Diencephalon (tissue), 1 donor: ENCODE measurements at places on chromosomes 7 and 10. TPM values are rescaled to one million over a fixed set of nuclear protein-coding genes. Genes with fewer than 3 reads are reported as not detected.

MMRN2 gene
- 5.1 TPM for total RNA-seq

HABP2 gene
- 0.23 TPM for total RNA-seq

PRSS37 gene
- total RNA-seq, result not detected

BTBD16 gene
- not detected for total RNA-seq

CCL24 gene
- not detected for total RNA-seq

TMEM26 gene
- 1.8 TPM for total RNA-seq

PRKCQ gene
- total RNA-seq, result 5.3 TPM

CRYGN gene
- total RNA-seq, result not detected

AFAP1L2 gene
- total RNA-seq, result 18.7 TPM

HKDC1 gene
- total RNA-seq, result 2.1 TPM

INHBA gene
- total RNA-seq, result 12.7 TPM

SMIM30 gene
- total RNA-seq, result 56.1 TPM

GPR26 gene
- 13.8 TPM for total RNA-seq

C10orf143 gene
- 1.4 TPM for total RNA-seq

KCNH2 gene
- total RNA-seq, result 17.8 TPM

HYAL4 gene
- not detected for total RNA-seq

RRP12 gene
- 12.7 TPM for total RNA-seq

FAM237B gene
- 0.23 TPM for total RNA-seq

C10orf71 gene
- not detected for total RNA-seq

MMS19 gene
- total RNA-seq, result 59.7 TPM

TACC2 gene
- total RNA-seq, result 21.2 TPM

ADRB1 gene
- 7.6 TPM for total RNA-seq

ATP6V0A4 gene
- 0.69 TPM for total RNA-seq

SPDYE1 gene
- not detected for total RNA-seq

PRLHR gene
- total RNA-seq, result 1.2 TPM

NAPEPLD gene
- 24.0 TPM for total RNA-seq

UPF2 gene
- total RNA-seq, result 22.6 TPM

NSUN5 gene
- total RNA-seq, result 18.2 TPM

GIMAP8 gene
- total RNA-seq, result 2.8 TPM

CASTOR2 gene
- total RNA-seq, result 55.8 TPM

CALHM2 gene
- 2.5 TPM for total RNA-seq

WNT8B gene
- 0.69 TPM for total RNA-seq
